ENCODE measurements at places on chromosomes 7 and 10. TPM values are rescaled to one million over a fixed set of nuclear protein-coding genes. Genes with fewer than 3 reads are reported as not detected.

LRRC18 gene
- total RNA-seq, result not detected

DNA sequence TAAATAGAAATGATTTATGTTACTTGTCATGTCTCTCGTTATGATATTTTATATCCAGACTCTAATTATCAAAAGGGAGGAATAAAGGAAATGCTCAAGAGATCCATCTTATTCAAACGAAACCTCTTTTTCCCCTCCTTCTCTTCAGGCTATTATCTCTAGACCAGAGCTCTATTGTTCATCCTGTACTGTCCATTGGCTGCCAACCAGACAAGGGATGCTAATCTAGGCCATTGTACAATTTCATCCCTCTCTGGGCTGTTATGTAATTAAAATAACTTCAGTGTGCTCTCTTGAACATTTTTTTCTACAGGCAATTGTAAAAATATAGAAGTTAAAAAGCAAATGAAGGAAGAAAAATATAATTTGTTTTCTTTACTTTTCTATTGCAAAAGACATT, 220.4 kb downstream of the HDAC9 start:
- DNase-seq, result no peak
- H3K4me3 ChIP-seq, result no peak overlapping the region

ANKRD61 gene
- total RNA-seq, result 0.33 TPM

DNA sequence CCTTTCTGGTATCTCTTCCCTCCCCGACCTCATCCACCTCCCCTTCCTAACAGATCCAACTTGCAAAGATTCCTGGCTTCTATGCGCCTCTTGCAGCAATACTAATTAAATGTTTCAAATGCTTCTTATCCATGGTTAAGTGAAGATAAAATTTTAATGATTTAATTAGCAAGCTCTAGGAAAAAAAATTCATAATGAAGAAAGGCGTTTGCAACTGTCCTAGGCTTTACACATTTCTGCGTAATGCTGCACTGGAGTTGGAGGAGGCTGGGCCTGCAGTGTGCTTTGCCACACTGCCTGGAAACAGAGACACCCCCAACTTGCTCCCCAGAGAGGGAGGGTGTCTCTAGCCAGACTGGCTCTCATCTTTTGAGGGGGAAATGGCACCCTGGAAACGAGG, 123.9 kb upstream of the CARD11 start:
- no peak overlapping the region for H3K27ac ChIP-seq
- H3K27me3 ChIP-seq, result no peaks in the 10 kb centered on the region
- DNase-seq, result no peak
- no peaks in the 10 kb centered on the region for H3K4me1 ChIP-seq
- H3K36me3 ChIP-seq, result no peaks in the 10 kb centered on the region
- no peak overlapping the region for H3K4me3 ChIP-seq

DNA sequence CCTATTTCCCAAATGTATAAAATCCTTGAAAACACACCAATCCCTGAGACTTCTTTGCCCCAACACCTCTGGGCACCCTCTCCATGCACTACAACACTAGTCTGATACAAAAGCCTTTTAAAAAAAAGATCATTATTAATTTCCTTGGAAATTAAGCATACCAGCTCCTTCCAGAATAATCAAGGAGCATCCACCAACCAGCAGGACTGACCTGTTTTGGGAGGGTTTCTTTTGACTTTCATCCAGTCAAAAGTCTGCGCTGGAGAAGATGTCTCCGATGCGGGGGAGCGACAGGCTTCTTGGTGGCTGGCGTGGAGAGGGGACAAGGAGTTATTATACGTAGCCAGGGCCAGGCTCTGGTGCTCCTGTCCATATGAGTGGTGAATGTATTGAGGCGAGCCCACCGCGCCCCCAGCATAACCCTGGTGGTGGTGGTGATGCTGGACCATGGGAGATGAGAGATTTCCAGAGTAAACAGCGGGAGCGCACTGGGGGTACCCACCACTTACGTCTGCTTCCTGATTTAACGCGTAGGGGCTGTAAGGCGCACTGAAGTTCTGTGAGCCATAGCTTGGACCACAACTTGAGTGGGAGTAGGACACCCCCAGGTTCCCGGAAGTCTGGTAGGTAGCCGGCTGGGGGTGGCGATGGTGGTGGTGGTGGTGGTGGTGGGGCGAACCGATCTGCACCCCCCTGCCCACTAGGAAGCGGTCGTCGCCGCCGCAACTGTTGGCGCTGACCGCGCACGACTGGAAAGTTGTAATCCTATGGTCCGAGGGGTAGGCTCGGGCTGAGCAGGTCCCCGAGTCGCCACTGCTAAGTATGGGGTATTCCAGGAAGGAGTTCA, 527 bp downstream of the HOXA1 start:
- no peaks in the 10 kb centered on the region for H3K36me3 ChIP-seq
- peak overlapping the region; percentile 99 for H3K4me3 ChIP-seq
- DNase-seq, result no peak
- peak overlapping the region; percentile 98 for H3K27ac ChIP-seq

DNA sequence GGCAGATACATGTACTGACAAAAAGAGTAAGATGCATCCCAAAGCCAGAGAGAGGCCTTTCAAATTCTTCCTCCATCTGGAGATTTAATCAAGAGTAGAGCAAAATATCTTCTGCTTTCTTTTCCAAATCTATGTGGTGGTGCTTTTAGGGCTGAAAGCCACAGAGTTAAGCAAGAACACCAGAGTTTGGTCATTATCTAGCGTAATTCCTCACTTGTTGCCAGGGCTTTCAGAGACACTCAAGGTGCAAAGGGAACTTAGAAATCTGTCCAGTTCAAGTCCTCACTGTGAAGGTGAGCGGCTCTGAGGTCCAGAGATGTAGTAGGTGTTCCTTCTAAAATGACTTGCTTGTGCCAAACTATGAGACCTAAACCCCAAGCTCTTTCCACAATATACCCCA, 10.9 kb upstream of the NFE2L3 start:
- no peaks in the 10 kb centered on the region for H3K27me3 ChIP-seq
- H3K4me1 ChIP-seq, result no peaks in the 10 kb centered on the region
- no peak for DNase-seq
- no peaks in the 10 kb centered on the region for H3K36me3 ChIP-seq
- H3K27ac ChIP-seq, result no peak overlapping the region

DNA2 gene
- total RNA-seq, result 2.8 TPM

- H3K4me1 ChIP-seq, result no peaks in the 10 kb centered on the region
- H3K27ac ChIP-seq, result no peak overlapping the region
- H3K27me3 ChIP-seq, result no peaks in the 10 kb centered on the region
- H3K36me3 ChIP-seq, result no peaks in the 10 kb centered on the region
Measured at GRCh38 chr7:99365318-99366141, 9.0 kb upstream of the ARPC1B start.

PALD1 gene
- total RNA-seq, result 1.9 TPM

GRCh38 chr7:101969997-101970585, 152.7 kb downstream of the CUX1 start:
- H3K4me1 ChIP-seq, result no peaks in the 10 kb centered on the region
- H3K4me3 ChIP-seq, result no peak overlapping the region
- DNase-seq, result no peak
- no peaks in the 10 kb centered on the region for H3K27me3 ChIP-seq

EPHB6 gene
- total RNA-seq, result 29.6 TPM

DNA sequence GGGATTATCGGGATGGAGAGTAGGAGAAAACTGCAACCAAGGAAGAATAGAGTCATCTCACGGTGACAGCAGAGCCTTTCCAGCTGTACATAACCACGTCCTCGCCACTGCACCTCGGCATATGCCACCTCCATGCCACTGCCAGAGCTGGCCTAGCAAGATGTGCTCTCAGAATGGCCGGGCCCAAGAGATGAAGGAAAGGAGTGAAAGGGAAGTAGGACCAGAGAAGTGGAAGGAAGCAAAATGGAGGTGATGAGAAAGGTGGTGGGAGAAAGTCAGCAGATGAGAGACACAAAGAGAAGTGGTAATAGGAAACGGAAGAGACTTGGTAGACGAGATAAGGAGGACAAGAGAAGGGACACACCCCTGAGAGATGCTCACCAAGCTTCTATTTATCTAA, 8.0 kb upstream of the CALU start:
- no peak overlapping the region for H3K27ac ChIP-seq
- no peak for DNase-seq
- no peaks in the 10 kb centered on the region for H3K4me1 ChIP-seq
- no peaks in the 10 kb centered on the region for H3K36me3 ChIP-seq
- no peak overlapping the region for H3K4me3 ChIP-seq

- no peaks in the 10 kb centered on the region for H3K4me1 ChIP-seq
- H3K27me3 ChIP-seq, result no peaks in the 10 kb centered on the region
- no peak overlapping the region for H3K27ac ChIP-seq
- H3K4me3 ChIP-seq, result no peak overlapping the region
- H3K36me3 ChIP-seq, result no peaks in the 10 kb centered on the region
Measured at GRCh38 chr10:80382989-80383388, 25.4 kb upstream of the PRXL2A start.

FEZF1 gene
- total RNA-seq, result not detected

- no peaks in the 10 kb centered on the region for H3K4me1 ChIP-seq
- H3K27me3 ChIP-seq, result no peaks in the 10 kb centered on the region
- H3K27ac ChIP-seq, result no peak overlapping the region
- no peak for DNase-seq
- no peaks in the 10 kb centered on the region for H3K36me3 ChIP-seq
- no peak overlapping the region for H3K4me3 ChIP-seq
Measured at GRCh38 chr7:37181550-37181932, 267.1 kb downstream of the ELMO1 start.

PALS2 gene
- 32.6 TPM for total RNA-seq

- DNase-seq, result peak; percentile 68
- H3K36me3 ChIP-seq, result no peaks in the 10 kb centered on the region
- H3K27me3 ChIP-seq, result no peaks in the 10 kb centered on the region
Measured at GRCh38 chr7:4631380-4632179, 50.5 kb upstream of the FOXK1 start.

GLI3 gene
- 22.6 TPM for total RNA-seq

- no peak for DNase-seq
- no peaks in the 10 kb centered on the region for H3K27me3 ChIP-seq
- no peak overlapping the region for H3K27ac ChIP-seq
- no peaks in the 10 kb centered on the region for H3K36me3 ChIP-seq
- H3K4me3 ChIP-seq, result no peak overlapping the region
Measured at GRCh38 chr10:5843686-5844344, 30.6 kb upstream of the GDI2 start.

PTF1A gene
- not detected for total RNA-seq

IKZF1 gene
- total RNA-seq, result 21.4 TPM

MACC1 gene
- total RNA-seq, result 19.3 TPM
